ENCODE measurements at places on chromosomes 7 and 10.

GRCh38 chr10:15442056-15442455 lies 71.0 kb upstream of the FAM171A1 start:
- DNase-seq = no peak

GRCh38 chr10:76624470-76624869 lies 1013.1 kb downstream of the KCNMA1 start:
- DNase-seq = no peak

DNA sequence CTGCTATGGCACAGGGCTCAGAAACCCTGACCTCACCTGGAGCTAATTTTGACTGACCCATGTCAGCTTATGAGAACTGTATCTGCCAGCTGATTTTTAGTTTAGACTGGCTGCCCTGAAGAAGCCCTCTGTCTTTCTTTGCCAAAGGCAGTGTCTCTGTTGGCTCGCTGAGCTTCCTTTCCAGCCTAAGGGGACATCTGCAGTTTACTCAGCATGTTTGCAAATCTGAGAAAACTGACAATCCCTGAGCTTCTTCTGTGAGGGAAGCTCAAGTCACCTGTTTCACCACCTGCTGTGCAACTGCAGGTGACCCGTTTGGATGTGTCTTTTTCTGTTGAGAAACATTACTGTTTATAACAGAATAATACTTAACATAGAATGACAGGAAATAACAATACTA lies 46.0 kb downstream of the PRKAR2B start:
- no peak for DNase-seq

DNA sequence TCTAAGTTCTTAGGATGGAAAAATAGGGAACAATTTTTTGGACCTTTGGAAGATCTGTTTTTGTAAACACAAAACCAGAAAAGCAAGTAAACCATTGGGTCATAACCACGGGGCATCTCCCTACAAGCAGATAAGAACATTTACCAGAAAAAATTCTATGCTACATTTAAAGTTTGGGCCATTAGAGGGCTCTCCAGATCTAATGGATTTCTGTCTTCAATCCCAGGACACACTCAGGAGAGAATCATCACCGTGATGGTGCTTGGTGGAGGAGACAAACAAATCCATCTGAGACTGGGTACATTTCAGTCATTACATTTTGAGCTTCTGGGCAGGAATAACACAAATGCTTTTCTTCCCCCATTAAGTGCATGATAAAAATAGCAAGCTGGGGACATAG lies 178.4 kb upstream of the TARP start:
- DNase-seq = no peak

DNA sequence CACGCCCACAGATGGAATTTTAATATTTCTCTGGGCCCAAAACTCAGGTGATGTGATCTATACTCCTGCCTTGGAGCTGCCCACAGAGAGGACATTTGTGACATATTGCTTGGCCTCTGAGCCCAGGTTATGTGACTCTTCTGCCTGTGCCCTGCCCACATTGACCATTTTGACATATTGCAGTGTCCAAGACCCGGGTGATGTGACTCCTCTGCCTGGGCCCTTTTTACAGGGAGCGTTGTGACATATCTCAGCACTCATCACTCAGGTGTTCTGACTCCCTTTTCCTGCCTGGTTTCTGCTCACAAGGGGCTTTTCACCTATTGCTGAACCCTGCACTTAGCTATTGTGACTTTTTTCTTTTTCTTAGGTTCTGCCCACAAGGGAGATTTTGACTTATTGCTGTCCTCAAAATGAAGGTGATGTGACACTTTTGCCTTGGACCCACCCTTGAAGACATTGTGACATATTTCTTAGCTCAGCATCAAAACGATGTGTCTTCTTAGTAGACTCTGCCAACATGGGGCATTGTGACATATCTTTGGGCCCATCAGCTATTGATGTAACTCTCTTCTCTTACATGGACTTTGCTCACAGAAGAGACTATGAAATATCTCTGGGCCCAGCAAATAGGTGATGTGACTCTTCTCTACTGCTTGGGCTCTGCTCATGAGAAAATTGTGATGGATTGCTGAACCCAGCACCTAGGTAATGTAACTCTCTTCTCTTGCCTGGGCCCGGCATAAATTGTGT lies 11.0 kb upstream of the ZNF107 start:
- DNase-seq = no peak

- DNase-seq = no peak
These were observed 613 bp downstream of the AP5Z1 start for GRCh38 chr7:4775848-4776623.
